AG04450 (cell line): ENCODE measurements at places on chromosomes 6 and 20. TPM values are rescaled to one million over a fixed set of nuclear protein-coding genes. Genes with fewer than 3 reads are reported as not detected.

BPIFA1 gene
- polyA plus RNA-seq, result not detected in 2 replicates

TNF gene
- polyA plus RNA-seq, result not detected in 2 replicates

TRMT6 gene
- 8.3 and 10.2 TPM in 2 replicates for polyA plus RNA-seq

IL17A gene
- not detected in 2 replicates for polyA plus RNA-seq

MEI4 gene
- polyA plus RNA-seq, result not detected in 2 replicates

RAB32 gene
- polyA plus RNA-seq, result 85.9 and 100 TPM in 2 replicates

DNAH8 gene
- polyA plus RNA-seq, result not detected in 2 replicates

ATP9A gene
- 35.3 and 37.1 TPM in 2 replicates for polyA plus RNA-seq
